ENCODE measurements at places on chromosomes 11 and 22.

- peak; percentile 31 for DNase-seq
Observed at GRCh38 chr11:60193687-60194433, 11.0 kb upstream of the MS4A6A start.

DNA sequence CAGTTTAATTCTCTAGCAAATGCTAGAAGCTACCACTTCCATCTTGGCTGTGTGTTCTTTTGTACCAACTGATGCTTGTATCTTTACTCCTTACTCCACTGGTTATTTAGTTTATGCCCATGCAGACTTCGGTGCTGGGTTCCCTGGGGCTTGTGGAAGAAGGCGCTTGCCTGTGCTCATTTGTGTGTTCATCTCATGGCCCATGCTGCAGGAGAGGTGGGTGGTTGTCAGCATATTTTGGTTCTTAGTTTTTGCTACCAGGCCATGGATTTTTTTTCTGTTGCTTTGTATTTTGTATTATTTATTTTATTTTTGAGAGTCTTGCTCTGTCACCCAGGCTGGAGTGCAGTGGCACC, 22.4 kb downstream of the MICAL2 start:
- no peak for DNase-seq

DNA sequence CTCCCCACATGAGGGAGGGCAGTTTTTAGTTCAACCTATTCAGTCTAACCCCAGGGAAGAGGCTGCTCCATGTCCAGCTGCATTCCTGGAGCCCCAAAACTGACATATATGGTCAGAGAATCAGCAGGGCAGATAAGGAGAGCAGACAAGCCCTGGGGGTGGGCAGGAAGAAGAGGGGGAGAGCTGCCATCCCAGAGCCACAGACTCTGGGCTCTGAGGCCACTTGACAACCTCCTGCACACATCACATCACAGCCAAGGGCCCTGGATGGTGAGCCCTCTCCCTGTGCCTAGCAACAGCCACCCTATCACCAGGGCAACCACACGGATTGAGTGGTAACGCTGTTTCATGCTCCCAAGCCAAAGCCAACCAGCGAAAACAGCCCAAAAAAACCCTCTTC, 3.1 kb downstream of the ARHGAP1 start:
- DNase-seq, result no peak

DNA sequence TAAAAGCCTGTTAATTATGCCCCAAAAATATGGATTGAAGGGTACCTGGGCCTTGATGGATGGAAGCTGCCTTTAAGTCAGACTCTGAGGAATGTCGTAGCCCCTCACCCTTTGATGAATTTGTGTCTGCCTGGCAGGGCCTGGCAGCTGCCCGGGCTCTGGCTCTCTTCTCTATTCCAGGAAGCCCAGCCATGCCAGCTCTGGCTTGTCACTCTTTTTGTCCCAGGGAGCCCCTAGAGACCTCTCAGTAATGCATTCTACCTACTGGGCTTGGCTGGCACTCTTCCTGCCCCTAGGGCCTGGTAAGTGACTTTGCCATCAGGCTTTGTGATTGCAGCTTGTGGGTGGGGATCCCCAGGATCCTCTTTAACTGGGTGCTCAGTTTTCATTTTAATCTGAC, 103.8 kb downstream of the GRIK4 start:
- no peak for DNase-seq

DNA sequence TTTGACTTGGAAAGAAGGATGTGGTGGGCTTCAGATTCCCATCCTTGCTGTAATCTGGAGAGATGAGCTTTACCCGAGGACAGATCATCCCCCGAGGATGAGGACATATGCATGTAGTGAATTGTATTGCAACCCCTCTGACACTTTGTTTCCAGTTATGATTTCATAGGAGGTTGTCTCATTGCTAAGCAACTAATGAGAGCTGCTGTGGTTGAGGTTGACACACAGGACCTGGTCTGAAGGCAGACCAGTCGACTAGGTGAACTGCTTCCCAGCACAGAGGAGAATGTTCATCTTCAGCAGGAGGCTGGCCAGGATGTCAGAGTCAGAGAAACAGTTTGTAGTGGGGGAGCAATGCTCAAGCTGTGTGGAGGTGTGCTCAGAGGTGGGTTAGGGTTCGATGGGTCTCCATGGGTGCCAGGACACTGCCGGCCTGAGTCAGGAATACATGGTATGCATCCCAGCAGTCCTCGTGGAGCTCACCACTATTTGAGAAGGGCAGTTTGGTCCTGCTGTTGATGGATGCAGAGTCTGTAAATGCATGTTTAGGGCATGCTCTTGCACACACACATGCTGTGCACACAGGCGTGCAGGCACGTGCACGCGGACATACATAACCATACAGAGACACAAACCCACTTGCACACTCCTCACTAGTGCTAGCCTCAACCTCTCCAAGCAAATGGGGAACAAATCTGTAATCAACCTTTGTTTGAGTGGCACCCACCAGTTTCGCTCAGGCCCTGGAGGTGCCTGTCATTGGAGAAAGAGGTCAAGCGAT, 153.7 kb downstream of the TBC1D22A start:
- no peak for DNase-seq

GRCh38 chr11:41921746-41922390, 462.4 kb upstream of the LRRC4C start:
- DNase-seq, result no peak

GRCh38 chr11:67631853-67632174, 2.1 kb upstream of the NUDT8 start:
- no peak for DNase-seq

GRCh38 chr11:121144723-121145122, 43.7 kb downstream of the TECTA start:
- DNase-seq, result no peak

DNA sequence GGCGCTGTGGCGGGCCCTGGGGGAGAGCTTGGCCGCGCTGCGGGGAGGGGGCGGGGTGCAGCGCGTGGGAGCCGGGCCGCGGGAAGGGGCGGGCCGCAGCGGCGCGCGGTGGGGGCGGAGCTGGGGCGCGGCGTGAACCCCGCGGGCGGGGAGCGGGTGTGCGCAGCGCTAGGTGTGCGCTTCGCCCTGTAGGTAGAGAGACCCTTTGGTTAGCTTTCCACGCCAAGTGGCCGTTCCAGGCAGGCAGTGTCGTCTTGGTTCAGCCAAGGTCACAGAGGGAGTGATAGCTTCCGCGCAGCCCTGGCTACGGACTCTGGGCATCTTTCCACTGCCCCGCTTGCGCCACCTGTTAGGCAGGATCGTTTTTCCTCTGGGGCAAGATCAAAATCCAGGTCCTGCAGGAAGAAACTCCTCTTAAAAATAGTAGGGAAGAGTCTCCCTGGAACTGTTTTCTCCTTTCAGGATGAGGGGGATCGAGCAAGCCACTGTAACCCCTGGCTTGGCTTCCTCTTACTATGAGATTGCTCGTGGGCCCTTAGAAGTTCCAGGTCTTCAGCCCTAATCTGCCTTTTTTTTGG, 434 bp downstream of the BANF1 start:
- DNase-seq, result peak; percentile 59

DNA sequence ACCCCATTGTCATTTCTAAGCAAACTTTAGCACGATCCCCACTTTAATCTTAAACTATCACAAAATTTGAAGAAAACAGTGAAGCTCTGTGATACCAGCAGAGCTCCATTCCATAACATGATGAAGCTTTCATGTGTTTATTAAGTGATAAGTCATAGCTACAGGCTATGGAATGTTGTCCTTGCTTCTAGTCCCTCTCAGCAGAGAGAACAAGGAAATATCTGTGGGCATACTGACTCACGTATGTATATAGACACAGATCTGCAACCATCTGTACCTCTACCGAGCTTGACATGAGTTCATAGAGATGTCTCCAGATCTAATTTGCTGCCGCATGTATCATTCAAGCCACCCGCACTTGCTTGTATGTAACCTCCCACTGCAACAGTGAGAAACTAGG, 588.9 kb downstream of the ETS1 start:
- no peak for DNase-seq

DNA sequence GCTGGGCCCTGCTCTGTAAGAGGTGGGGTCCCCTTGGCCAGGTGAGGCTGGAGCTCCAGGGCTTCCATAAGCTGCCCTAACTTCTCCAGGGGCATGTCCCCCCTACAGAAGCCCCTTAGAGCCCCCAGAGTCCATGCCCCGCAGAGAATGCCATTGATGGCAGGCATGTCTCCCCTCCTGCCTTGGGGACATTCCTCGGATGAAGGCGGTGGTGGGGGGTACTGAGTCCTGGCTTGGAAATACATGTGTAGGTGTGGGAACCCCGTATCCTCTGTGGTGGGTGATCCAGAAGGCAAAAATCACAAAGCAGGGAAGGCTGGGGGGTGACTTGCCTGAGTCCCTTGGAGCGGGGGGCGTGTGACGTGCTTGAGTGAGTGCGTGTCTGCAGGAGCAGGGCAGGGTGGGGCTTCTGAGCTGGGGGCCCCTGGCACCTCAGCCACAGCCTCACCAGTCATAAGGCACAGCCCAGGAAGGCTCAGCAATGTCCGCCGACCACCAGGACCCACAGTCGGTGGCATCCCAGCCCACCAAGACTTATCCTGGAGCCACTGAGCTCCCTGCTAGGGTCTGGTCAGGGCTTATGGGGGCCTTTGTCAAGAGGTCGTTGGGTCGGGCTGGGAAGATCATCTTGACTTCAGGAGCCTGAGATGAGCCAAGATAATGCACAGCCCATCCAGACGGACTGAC, 69.8 kb upstream of the KCNQ1OT1 start:
- peak; percentile 4 for DNase-seq

- DNase-seq, result no peak
Observed at GRCh38 chr11:23201936-23202522, 341.8 kb upstream of the CCDC179 start.

DNA sequence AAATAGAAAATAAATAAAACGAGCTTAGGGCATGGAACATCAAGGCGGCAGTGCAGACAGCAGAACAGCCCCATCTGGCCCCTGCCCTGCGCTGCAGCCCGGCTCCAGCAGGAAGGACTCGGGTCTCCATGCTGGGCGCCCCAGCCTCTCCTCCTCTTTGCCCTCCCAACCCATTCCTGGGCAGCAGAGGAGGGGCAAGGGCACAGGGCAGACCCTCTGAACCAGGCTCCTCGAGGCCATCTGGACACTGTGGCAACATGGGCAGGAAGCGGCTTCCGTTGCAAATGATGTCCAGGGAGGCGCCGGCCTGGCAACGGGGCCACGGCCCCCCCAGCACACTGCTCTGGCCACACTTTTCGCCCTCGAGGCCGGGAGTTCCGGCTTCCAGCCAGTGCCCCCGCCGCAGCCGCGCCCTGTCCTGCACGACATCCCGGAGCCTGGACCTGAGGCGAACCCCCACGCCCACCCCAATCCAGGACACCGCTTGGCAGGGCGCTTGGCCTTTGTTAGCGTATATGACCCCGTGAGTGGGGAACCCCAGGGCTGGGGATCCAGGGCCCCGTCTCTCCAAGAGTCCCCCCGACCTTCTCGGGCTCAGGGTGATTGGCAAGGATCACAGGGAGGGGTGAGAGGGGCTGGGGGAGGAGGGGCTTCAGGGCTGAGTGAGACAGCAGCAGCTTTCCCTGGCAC, 192.1 kb downstream of the IGLL1 start:
- DNase-seq, result no peak

- DNase-seq, result no peak
Observed at GRCh38 chr11:60852117-60852981, 3.4 kb downstream of the PTGDR2 start.

- no peak for DNase-seq
Observed at GRCh38 chr11:820655-821511, 2.2 kb downstream of the PNPLA2 start.

DNA sequence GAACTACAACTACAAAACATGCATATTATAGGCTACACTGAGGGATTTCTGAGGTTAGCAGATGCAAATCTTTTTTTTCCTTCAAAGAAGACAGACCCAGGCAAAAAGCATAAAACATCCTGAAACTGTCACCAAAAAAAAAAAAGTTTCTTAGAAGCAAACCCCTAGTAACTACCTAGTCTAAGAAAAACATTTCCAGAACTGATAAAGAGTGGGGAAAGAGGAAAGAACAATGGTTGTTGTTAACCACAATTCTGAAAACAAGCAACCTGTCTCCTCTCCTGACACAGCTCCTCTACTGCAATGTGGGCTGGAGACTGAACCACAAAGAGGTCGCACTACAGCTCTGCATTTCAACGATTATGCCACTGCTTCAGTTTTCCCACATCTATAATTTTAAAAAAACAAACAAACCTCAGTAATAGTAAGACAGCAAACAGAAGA, 15.0 kb downstream of the DENND5A start:
- no peak for DNase-seq

- DNase-seq, result no peak
Observed at GRCh38 chr11:75964071-75964470, 149.1 kb downstream of the UVRAG start.

DNA sequence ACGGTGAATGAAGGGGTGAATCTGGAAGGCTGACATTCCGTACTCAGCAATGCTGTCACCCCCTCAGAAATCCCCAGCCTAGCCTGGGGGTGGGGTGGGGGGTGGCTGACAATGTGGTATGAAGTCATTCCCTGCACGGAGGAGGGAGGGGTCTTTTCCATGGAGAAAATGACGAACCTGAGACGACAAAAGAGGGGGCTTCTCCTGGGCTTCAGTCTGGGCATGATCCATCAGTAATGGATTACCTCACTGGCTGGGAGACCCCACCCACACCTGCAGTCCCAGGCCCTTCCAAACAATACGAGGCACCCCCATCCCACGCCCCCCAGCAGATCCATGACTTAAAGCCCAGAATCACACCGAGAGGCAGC, 1.0 kb downstream of the KIAA0930 start:
- DNase-seq, result no peak

DNA sequence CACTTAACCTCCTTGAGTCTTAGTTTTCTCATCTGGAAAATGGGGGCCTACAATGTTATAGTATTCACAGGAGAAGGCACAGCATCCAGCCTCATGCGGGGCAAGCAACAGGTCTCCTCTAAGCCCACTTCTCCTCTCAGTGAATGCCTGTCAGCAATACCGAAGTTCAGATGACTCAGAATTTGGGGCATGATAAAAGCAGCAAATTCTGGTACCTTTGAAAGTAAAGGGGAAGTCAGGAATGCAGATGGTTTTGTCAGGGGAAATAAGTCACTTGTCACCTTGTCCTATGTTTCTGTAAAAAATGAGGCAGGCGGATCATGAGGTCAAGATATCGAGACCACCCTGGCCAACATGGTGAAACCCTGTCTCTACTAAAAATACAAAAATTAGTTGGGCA, 350.2 kb downstream of the LARGE1 start:
- no peak for DNase-seq

GRCh38 chr11:3148255-3148989, 16.7 kb downstream of the OSBPL5 start:
- DNase-seq, result no peak

- peak; percentile 86 for DNase-seq
Observed at GRCh38 chr11:45209891-45210699, 63.7 kb downstream of the PRDM11 start.

DNA sequence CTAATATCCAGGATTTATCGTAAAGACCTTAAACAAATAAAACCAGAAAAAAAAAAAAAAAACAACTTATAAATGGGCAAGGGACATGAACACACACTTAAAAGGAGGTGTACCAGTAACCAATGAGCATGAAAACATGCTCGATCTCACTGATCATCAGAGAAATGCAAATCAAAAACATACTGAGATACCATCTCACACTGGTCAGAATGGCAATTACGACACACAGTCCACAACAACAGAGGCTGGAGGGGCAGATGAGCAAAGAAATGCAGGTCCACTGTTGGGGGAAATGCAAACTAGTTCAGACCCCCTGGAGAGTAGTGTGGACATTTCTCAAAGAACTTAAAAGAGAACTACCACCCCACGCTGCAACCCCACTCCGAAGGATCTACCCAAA, 13.2 kb downstream of the RGL4 start:
- no peak for DNase-seq
